Aorta (tissue), 5 donors: ENCODE measurements at places on chromosomes 3 and 15. TPM values are rescaled to one million over a fixed set of nuclear protein-coding genes. Genes with fewer than 3 reads are reported as not detected.

GRCh38 chr3:13470894-13471574 lies 9.1 kb upstream of the HDAC11 start:
- no peak for DNase-seq

- no peak for DNase-seq
Measured at GRCh38 chr15:67611370-67612369, 69.2 kb downstream of the MAP2K5 start.

DNA sequence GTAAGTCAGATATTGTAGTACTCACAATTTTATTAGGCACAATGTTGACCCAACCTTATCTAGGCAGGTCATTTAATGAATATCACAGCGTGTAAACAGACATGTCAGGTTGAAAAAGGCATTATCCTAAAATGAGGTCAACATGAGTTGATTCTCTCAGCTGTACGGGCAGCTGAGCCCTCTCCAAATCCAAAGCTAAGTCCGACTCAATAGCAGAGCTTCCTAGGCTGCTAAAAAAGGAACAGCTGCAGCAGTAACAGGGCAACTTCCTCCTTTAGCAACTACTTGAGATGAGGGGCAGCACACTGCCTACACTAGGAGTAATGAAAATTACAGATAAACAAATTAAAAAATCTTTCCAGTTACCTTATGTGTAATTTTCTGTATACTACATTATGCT lies 189.2 kb downstream of the CADM2 start:
- DNase-seq, result no peak

The FAM98B gene
- 33.4 TPM for total RNA-seq
